Stimulated activated CD4-positive, alpha-beta T cell treated with anti-CD3 and anti-CD28 coated beads, Interleukin-2, amount 100 ng/mL, for 48 hours (primary cell): ENCODE measurements at places on chromosomes 1 and 21.

DNA sequence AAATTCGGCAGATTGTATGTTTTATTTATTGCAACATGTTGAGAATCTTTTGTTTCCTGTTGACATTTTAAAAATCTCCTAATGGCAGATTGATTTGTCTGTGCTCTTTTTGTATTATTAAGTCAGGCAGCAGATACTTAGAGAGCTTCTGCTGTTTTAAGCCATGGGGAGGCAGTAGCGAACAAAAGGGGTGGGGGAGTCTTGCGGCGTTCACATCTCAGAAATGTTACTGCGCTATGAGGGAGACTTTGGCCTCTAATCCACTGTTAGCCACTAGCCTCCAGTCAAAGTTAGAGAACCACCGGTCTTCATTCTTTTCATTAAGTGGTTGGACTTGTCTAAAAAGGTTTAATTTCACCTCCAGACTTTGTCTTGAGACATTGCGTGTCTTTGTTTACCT, 93.6 kb downstream of the DYRK1A start:
- no peak for DNase-seq

- no peak for DNase-seq
Observed at GRCh38 chr1:199931666-199932377, 95.7 kb upstream of the NR5A2 start.

DNA sequence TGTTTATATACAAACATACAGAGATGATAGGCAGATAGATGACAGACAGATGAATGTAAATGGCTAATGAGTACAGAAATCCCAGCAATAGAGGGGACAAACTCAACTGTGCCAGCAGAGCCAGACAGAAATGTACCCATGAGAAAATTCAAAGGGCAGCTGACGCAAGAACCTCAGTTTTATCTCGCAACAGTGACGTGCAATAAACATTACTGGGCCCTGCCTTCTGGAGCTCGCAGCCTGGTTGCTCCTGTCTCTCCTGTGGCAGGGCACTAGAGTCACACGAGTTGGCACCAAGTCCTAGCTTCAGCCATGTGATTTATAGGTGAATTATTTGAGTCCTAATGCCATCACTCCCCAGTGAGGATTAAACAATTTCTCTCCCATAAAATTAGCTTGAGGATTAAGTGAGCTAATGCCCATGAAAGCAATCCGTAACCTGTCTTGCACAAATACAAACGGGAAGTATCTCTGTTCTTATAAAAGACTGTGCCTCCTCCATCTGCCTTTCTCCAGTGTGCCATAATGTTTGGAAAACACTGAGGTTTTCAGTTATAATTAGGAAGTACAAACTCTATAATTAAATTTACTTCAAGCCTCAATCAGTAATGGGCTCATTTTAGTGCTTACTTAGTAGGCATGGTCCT, 50.7 kb downstream of the VAV3 start:
- DNase-seq = no peak

DNA sequence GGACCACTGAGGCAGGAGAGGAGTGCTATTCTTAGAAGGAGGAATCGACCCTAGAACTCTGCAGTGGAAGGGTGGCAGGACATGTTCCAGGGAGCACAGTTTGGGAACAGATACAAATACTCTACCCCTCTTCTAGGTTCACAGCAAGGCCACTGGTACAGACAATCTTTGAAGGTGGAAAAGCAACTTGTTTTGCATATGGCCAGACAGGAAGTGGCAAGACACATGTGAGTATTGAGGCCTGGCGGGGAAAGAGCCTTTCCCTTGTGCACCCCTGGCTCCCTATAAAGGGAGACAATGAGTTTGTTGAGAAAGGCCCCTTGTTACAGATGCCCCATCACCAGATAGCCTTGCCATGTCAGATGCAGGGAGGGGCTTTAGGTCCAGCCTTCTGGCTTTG, 17.8 kb downstream of the KIF2C start:
- DNase-seq = no peak

- DNase-seq = peak; percentile 32
Observed at GRCh38 chr1:91712981-91713841, 172.7 kb downstream of the TGFBR3 start.
